ENCODE measurements at places on chromosomes 1 and 21. TPM values are rescaled to one million over a fixed set of nuclear protein-coding genes. Genes with fewer than 3 reads are reported as not detected.

- no peak overlapping the region for H3K27ac ChIP-seq
- H3K36me3 ChIP-seq, result peaks cover 16% of the 10 kb centered on the region
- peaks cover 15% of the 10 kb centered on the region for H3K4me1 ChIP-seq
- DNase-seq, result no peak
- no peaks in the 10 kb centered on the region for H3K27me3 ChIP-seq
Observed at GRCh38 chr1:10374442-10374860, 24.4 kb upstream of the PGD start.

- H3K36me3 ChIP-seq, result no peaks in the 10 kb centered on the region
- H3K4me1 ChIP-seq, result peaks cover 6% of the 10 kb centered on the region
- DNase-seq, result no peak
Observed at GRCh38 chr1:71465093-71465492, 384.3 kb upstream of the ZRANB2 start.

DNA sequence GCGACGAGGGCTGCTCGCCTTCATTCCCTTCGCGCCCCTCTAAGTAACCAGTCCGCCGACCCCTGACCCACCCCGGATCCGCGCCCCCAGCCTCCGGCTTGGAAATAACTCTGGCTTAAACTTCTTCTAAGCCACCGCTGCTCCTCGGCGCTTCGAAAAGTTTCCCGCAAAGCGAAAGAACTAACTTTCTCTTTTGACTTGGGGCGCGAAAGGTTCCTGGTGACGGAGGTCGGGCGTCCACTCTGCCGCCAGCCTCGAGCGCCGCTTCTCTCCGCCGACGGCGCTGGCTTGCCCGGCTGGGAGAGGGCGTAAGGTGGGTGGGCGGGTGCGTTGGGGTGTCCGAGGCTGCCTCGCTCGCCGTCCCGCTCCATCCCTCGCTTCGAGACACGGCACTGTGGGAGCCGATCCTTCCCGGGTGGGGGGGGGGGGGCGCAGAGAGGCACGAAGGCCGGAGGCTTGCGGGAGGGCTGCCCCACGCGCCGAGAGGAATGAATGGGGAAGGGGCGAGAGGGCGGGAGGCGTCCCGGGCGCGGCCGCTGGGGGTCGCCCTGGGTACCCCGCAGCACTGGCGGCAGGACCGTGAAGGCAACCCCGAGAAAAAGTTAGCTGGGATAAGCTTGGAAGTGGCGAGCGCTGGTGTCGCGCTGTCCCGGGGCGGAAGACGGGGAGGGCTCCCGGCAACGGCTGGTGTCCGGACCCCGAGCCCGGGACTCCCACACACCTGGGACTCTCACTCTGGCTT lies 569 bp downstream of the ATF3 start:
- DNase-seq, result peak; percentile 61
- H3K27ac ChIP-seq, result peak overlapping the region; percentile 44
- H3K27me3 ChIP-seq, result peaks cover 38% of the 10 kb centered on the region
- peaks cover 37% of the 10 kb centered on the region for H3K4me1 ChIP-seq
- no peaks in the 10 kb centered on the region for H3K36me3 ChIP-seq

DNA sequence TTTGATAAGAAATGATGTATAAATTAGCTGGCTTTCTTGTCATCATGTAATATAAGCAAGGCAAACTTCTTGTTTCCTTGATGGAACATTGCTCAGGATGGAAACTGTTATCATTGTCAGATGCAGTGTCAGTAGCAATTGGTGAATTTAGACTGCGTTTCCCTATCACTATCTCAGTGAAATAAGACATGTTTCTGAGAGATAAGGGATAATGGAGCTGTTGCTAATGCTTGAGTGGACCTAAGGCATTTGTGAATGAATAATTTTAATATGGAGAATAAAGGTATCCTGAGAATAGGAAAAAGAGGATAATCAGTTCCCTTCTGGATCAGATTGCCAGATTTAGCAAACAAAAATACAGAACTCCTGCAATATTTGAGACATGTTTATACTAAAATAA lies 160.9 kb downstream of the HLX start:
- no peaks in the 10 kb centered on the region for H3K27me3 ChIP-seq
- no peak overlapping the region for H3K27ac ChIP-seq
- H3K4me1 ChIP-seq, result peaks cover 13% of the 10 kb centered on the region
- no peak overlapping the region for H3K4me3 ChIP-seq
- no peak for DNase-seq
- no peaks in the 10 kb centered on the region for H3K36me3 ChIP-seq

- H3K4me3 ChIP-seq, result no peak overlapping the region
- no peak overlapping the region for H3K27ac ChIP-seq
- H3K36me3 ChIP-seq, result no peaks in the 10 kb centered on the region
- peaks cover 41% of the 10 kb centered on the region for H3K27me3 ChIP-seq
- H3K4me1 ChIP-seq, result no peaks in the 10 kb centered on the region
- peak; percentile 20 for DNase-seq
Observed at GRCh38 chr1:157798211-157798610, 21.3 kb upstream of the FCRL2 start.

DNA sequence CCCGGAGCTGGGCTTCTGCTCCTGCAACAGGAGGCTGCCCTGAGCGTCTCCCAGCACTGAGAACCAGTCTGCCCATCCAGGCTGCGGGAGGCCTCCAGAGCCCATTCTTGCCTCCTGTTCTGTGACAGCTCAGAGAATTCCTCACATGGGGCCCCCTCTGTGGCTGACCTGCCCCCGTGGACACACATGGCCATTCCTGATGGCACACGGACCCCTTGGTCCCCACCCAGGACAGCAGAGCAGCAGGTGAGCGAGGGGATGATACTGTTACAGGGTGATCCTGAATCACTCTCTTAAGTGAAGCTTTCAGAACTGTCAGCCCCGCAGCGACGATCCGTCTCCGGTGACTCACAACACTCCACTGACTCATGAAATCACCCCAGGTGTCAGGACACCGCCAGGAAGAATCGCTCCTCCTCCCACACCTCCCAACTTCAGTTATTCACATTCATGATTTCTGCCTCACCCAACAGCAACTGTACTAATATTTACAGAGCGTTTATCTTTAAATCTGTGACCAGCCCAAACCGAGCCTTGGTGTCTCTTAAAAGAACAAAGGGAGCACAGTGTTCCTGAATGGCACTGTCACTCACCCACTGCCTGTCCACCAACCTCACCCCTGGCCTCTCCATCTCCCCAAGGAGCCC lies 22.5 kb downstream of the CHD5 start:
- no peaks in the 10 kb centered on the region for H3K36me3 ChIP-seq
- no peaks in the 10 kb centered on the region for H3K27me3 ChIP-seq
- H3K4me3 ChIP-seq, result peak overlapping the region; percentile 32
- peak overlapping the region; percentile 97 for H3K27ac ChIP-seq
- peaks cover 27% of the 10 kb centered on the region for H3K4me1 ChIP-seq

- H3K27ac ChIP-seq, result no peak overlapping the region
- H3K36me3 ChIP-seq, result no peaks in the 10 kb centered on the region
- no peak overlapping the region for H3K4me3 ChIP-seq
- no peak for DNase-seq
- peaks cover 1% of the 10 kb centered on the region for H3K4me1 ChIP-seq
Observed at GRCh38 chr1:178371235-178371634, 125.5 kb downstream of the CLEC20A start.

DNA sequence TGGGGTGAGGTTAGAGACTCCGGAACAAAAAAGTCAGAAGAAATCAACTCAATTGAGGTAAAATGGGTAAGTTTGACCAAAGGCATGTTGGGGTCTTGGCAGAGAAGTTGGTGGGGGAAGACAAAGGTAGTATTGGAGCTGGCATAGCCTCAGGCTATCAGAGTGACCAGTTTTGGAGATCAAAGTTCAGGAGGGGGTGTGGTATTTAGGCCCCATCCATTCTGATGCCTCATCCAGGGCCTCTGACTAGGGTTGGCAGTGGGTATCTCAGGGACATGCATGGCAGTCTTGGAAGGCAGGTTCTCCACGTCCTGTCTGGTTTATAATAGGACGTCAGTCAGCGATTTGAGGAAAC lies 73.2 kb upstream of the TRABD2B start:
- no peaks in the 10 kb centered on the region for H3K36me3 ChIP-seq
- H3K4me1 ChIP-seq, result peaks cover 6% of the 10 kb centered on the region
- no peaks in the 10 kb centered on the region for H3K27me3 ChIP-seq
- no peak overlapping the region for H3K4me3 ChIP-seq
- no peak for DNase-seq

The CAMK2N1 gene
- total RNA-seq, result 51.2 TPM
